Ovary (tissue), 10 donors: ENCODE measurements at places on chromosomes 3 and 15. TPM values are rescaled to one million over a fixed set of nuclear protein-coding genes. Genes with fewer than 3 reads are reported as not detected.

CTXN2 gene
- not detected for total RNA-seq

DNA sequence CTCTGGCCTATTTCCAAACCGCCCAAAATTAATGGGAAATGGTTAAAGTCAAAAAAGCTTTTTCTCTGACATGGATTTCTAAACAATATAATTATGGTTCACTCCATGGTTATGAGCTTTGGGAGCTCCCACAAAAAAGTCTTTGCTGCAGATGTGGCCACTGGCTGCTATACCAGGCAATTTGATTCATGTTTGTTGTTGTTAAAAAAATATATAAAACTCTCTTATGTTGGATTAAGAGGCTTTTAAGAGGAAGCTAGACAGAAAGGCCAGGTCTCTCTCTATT is 258.6 kb downstream of the TIGIT start:
- no peak for DNase-seq
- H3K27ac ChIP-seq, result no peak overlapping the region

DNA sequence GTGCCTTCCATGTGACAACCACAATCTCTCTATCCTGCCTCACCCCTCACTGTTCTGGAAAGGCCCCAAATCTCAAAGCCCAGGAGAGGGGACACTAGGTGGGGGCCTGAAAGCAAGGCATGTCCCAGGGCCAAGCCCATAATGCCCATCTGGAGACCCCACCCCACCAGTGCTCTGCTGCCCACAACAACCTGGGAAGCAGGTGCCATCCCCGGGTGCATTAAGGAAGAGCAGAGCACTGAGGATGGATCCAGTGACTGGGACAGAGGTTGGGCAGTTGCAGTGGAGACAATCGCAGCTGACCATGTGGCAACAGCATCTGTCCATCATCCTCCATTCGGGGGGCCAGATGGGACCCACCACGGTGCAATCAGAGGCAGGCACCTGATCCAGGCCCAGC is 106.2 kb upstream of the PRR20G start:
- no peaks in the 10 kb centered on the region for H3K27me3 ChIP-seq
- DNase-seq, result no peak
- H3K27ac ChIP-seq, result no peak overlapping the region
- no peaks in the 10 kb centered on the region for H3K4me1 ChIP-seq
- no peak overlapping the region for H3K4me3 ChIP-seq
- H3K36me3 ChIP-seq, result no peaks in the 10 kb centered on the region

DNA sequence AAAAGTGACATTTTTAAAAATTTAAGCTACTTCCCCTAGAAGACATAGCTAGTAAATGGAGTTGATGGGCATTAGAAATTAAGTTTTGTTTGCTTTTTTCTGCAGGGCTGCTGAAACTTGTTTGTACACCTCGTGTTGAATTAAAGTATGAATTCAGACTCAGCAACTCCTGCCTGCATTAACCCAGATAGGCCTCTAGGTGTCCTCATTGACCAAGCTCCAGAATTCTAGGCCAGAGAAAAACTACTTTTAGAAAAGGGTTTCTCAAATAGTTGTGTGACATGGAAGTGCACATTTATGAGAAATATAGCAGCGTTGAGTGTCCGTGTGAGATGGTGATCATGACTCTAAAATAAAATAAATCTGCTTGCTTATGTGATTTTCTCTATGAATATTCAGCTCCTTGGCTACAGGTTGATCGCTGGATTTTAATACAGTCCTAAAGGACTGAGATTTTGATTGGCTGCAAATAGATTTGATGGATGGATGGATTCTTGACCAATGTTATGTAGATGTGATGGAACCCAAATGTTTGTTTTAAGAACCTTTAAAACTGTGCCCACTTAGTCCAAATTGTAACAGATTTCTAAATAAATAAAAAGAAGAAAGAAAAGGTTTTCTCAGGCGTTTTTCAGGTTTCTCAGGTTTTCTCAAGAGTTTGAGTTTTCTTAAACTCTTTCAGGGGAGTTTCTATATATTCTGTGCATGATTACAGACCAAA is 39.4 kb upstream of the LMOD3 start:
- no peak overlapping the region for H3K27ac ChIP-seq
- H3K27me3 ChIP-seq, result no peaks in the 10 kb centered on the region
- no peak overlapping the region for H3K4me3 ChIP-seq
- no peaks in the 10 kb centered on the region for H3K36me3 ChIP-seq
- DNase-seq, result peak; percentile 35

DNA sequence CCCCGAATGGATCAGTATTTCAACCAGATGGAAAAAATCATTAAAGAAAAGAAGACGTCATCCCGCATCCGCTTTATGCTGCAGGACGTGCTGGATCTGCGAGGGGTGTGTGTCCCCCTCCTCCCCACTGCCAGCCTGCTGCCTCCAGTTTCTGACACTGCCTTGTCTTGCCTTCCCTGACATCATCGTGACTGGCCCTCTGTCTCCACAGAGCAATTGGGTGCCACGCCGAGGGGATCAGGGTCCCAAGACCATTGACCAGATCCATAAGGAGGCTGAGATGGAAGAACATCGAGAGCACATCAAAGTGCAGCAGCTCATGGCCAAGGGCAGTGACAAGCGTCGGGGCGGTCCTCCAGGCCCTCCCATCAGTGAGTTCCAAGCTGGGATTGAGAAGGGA is 10.9 kb downstream of the EIF4G1 start:
- no peak for DNase-seq
- H3K27me3 ChIP-seq, result no peaks in the 10 kb centered on the region
- no peak overlapping the region for H3K27ac ChIP-seq
- no peak overlapping the region for H3K4me3 ChIP-seq
- H3K36me3 ChIP-seq, result peaks cover 3% of the 10 kb centered on the region

- no peak for DNase-seq
- no peak overlapping the region for H3K4me3 ChIP-seq
- no peaks in the 10 kb centered on the region for H3K36me3 ChIP-seq
- no peaks in the 10 kb centered on the region for H3K27me3 ChIP-seq
- H3K27ac ChIP-seq, result no peak overlapping the region
These were observed 213.1 kb downstream of the TBC1D2B start for GRCh38 chr15:77864211-77865105.

DYNLT2B gene
- total RNA-seq, result 9.5 TPM

GPR27 gene
- 2.1 TPM for total RNA-seq

GRCh38 chr3:47802734-47803479 is at the start of gene DHX30:
TSS of gene DHX30 (plus strand) at chr3:47803138. CDS start at chr3:47810684, 7,546 bp downstream.
- H3K36me3 ChIP-seq, result no peaks in the 10 kb centered on the region
- peak within 1 kb of the TSS; percentile 88 for H3K4me3 ChIP-seq
- peak within 1 kb of the TSS; percentile 94 for H3K27ac ChIP-seq
- no peaks in the 10 kb centered on the region for H3K27me3 ChIP-seq
- DNase-seq, result peak; percentile 86
- peaks cover 6% of the 10 kb centered on the region for H3K4me1 ChIP-seq

DNA sequence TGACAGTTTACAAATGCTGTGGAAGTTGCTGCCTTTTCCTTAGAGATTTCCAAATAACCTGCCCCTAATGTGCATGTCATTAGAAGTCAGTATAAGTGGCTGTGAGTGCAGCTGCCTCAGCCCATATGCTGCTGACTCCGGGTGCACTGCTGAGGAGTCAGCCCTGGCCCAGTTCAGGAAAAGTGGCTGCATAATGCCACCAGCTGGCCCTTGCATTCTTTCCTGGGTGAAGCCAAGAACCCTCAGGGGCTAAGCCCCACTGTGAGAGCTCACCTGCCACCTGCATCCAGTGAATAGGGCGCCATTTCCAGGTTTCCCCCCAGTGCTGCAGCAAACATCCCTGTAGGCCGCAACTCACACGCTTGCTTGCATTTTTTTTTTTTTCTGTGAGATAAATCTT is 139.9 kb downstream of the TJP1 start:
- DNase-seq, result no peak
- H3K27ac ChIP-seq, result no peak overlapping the region
- no peaks in the 10 kb centered on the region for H3K36me3 ChIP-seq
- H3K27me3 ChIP-seq, result no peaks in the 10 kb centered on the region
- no peaks in the 10 kb centered on the region for H3K4me1 ChIP-seq

- no peak for DNase-seq
- H3K4me3 ChIP-seq, result no peak overlapping the region
- H3K27me3 ChIP-seq, result no peaks in the 10 kb centered on the region
- H3K36me3 ChIP-seq, result no peaks in the 10 kb centered on the region
These were observed 1.6 kb upstream of the ABI3BP start for GRCh38 chr3:100994809-100995208.

GRCh38 chr15:69172847-69173246 is 12.4 kb downstream of the GLCE start:
- H3K36me3 ChIP-seq, result no peaks in the 10 kb centered on the region
- no peak overlapping the region for H3K4me3 ChIP-seq

DNA sequence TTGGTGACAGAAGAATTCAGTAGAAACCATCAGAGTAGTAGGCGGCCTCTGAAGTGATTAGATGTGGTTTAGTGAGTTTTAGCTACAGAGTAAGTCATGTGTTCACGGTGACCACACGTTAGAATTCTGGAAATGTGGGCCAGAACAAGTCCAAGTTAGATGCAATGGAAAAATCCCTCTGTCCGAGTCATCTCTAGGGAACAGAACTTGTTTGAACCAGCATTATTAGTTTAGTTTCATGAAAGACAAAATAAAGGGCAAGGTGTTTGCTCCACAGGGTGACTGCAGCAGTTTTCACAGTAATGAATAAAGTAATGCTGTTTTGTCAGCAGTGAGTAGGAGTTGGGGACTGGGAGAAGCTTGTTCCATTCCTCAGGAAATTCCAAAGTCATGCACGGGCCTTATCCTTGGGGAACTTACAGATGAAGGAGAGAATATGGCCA is 100.2 kb downstream of the CGNL1 start:
- H3K27ac ChIP-seq, result no peak overlapping the region
- no peaks in the 10 kb centered on the region for H3K36me3 ChIP-seq
- no peak overlapping the region for H3K4me3 ChIP-seq
- H3K4me1 ChIP-seq, result no peaks in the 10 kb centered on the region

VIPR1 gene
- 0.13 TPM for total RNA-seq

DNA sequence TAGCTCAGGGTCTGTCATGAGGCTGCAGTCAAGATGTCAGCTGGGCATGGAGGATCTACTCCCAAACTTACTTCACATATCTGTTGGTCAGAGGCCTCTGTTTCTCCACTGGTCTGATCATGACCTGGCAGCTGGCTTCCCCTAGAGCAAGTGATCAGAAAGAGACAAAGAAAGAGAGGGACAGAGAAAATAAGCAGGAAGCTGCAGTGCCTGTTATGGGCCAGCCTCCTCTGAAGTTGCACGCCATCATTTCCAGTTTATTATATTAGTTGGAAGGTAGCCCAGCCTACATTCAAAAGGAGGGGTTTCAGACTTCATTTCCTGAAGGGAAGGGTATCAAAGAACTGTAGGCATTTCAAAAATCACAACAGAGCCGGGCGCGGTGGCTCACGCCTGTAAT is 5.0 kb upstream of the RPP25 start:
- H3K4me3 ChIP-seq, result no peak overlapping the region
- H3K27me3 ChIP-seq, result no peaks in the 10 kb centered on the region
- no peak for DNase-seq
- H3K4me1 ChIP-seq, result peaks cover 1% of the 10 kb centered on the region

DNA sequence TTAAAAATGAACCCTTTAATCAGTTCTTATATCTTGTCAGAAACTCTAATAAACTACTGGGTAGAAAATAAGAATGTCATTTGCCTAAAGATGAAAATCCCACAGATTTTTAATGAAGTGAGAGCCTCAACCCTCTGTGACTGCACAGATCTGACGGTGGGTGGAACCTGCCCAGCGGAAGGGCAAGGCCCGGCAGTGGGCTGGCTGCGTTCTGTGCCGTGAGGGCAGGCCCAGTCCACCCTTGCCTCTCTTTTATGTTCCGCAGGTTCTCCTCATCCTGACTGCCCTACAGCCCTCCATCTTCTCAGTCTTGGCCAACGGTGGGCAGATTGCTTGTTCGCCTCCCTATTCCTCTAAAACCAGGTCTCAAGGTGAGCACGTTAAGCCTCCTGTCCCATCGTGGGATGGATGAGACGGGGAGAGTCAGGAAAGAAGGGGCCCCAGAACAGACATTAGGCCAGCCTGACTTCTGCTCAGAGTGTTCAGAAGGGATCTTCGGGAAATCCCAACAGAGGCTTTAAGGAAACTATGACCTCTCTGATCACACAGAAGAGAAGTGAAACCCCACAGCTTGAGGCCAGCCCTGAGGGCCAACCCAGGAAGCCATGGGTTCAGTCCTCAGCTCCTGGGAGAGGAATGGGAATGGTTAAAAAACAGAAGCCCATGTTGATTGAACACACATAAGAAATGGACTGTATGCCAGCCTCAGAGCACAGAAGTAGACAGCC is 16.0 kb downstream of the SLC51A start:
- H3K27ac ChIP-seq, result no peak overlapping the region
- no peak overlapping the region for H3K4me3 ChIP-seq
- no peak for DNase-seq
- no peaks in the 10 kb centered on the region for H3K27me3 ChIP-seq
- no peaks in the 10 kb centered on the region for H3K36me3 ChIP-seq

GRCh38 chr3:54223063-54223462 is 100.7 kb downstream of the CACNA2D3 start:
- H3K4me1 ChIP-seq, result no peaks in the 10 kb centered on the region
- H3K36me3 ChIP-seq, result no peaks in the 10 kb centered on the region

KCNH8 gene
- total RNA-seq, result 0.18 TPM

FETUB gene
- not detected for total RNA-seq

DNA sequence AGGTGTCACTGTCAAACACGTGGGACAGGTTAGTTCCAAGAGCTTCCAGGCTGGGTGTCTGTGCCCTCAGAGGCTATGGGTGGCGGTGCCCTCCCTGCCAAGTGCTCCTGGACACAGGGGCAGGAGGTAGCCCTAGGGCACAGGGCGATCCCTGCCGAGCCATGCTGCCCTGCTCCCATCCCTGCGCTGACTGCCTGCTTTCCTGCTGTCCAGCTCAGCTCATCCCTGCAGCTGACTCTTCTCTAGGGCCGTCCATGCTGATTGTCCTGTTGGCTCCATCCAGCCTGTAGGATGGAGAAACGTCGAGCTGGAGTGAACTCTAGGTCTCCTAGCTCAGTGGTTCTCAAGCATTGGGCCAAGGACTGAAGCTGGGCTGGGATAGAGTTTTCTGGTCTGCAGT is 3.7 kb downstream of the PDIA5 start:
- H3K4me3 ChIP-seq, result no peak overlapping the region
- no peak overlapping the region for H3K27ac ChIP-seq
- no peaks in the 10 kb centered on the region for H3K27me3 ChIP-seq
- peaks cover 26% of the 10 kb centered on the region for H3K4me1 ChIP-seq

DNA sequence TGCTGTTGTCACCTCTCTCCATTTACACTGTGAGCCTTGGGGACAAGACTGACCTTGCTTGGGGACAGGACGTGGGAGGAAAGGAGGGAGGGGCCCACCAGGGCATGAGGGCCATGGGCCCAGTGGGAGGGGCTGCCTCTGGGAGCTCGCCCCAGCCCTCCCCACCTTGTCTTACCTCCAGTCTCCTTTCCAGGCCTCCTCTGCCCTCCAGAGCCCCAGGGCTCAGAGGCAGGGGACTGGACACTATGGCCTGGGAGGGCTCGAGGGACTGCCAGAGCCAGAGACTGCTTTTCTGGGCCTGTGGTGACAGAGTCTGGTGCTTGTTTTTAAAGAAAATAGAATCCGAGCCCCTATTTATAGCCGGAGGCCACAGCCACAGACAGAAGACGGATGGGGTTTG is 10.2 kb downstream of the CSPG4 start:
- H3K27ac ChIP-seq, result no peak overlapping the region
- DNase-seq, result no peak
- H3K36me3 ChIP-seq, result no peaks in the 10 kb centered on the region

DNA sequence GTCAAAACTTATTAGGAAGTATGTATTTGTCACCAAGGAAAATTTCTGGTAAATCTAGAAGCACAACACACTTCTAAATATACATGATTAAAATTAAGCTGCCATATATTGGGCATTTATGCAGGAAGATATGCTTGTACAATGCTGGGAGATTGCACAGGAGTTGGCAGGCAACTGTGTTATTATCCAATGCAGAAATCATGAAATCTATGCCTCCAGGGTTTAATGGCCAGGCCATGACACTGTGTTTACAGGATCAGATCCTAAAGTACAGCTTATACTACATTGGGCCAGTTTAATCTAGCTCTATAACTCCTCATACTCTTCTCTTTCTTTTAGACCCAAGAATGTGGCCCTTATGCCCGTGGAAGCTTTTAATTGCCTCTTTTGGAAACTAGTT is 391.4 kb upstream of the DPH6 start:
- no peak for DNase-seq
- no peaks in the 10 kb centered on the region for H3K4me1 ChIP-seq
- H3K27ac ChIP-seq, result no peak overlapping the region
